ENCODE measurements at places on chromosomes 5 and 9. TPM values are rescaled to one million over a fixed set of nuclear protein-coding genes. Genes with fewer than 3 reads are reported as not detected.

- DNase-seq, result no peak
- no peak overlapping the region for H3K4me3 ChIP-seq
- H3K4me1 ChIP-seq, result peaks cover 11% of the 10 kb centered on the region
- H3K27ac ChIP-seq, result no peak overlapping the region
- no peaks in the 10 kb centered on the region for H3K27me3 ChIP-seq
- H3K36me3 ChIP-seq, result no peaks in the 10 kb centered on the region
Observed at GRCh38 chr5:37554405-37554739, 175.3 kb downstream of the WDR70 start.

The MZB1 gene
- total RNA-seq, result 10.6 TPM

The OXCT1 gene
- total RNA-seq, result 26.8 TPM

- H3K4me1 ChIP-seq, result no peaks in the 10 kb centered on the region
- no peaks in the 10 kb centered on the region for H3K36me3 ChIP-seq
- no peak overlapping the region for H3K27ac ChIP-seq
Observed at GRCh38 chr5:120326651-120327050, 137.4 kb upstream of the PRR16 start.

DNA sequence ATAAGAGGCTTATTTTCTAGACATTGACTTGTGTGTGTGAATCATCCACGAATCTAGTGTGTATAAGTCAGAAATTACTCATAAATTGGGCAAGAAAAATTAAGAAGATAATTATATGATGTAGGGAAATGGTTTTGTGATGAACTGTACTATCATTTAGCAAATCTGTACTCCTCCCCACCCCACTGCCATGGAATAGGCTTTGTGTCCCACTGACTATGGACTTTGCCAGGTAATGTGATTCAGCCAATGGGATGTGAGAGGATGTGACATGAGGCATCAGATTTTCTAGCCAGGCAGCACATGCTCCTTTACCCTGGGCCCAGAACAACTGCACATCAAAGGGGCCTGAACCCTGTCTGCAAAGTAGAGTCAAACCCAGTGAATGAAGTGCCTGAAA, 406.6 kb downstream of the CTNND2 start:
- no peaks in the 10 kb centered on the region for H3K4me1 ChIP-seq
- H3K27me3 ChIP-seq, result no peaks in the 10 kb centered on the region
- no peak for DNase-seq
- H3K36me3 ChIP-seq, result no peaks in the 10 kb centered on the region
- no peak overlapping the region for H3K27ac ChIP-seq
- no peak overlapping the region for H3K4me3 ChIP-seq

The KCNIP1 gene
- 0.52 TPM for total RNA-seq

All from left lung (tissue), 14 donors.